HL-60 (cell line): ENCODE measurements at places on chromosomes 7 and 10.

DNA sequence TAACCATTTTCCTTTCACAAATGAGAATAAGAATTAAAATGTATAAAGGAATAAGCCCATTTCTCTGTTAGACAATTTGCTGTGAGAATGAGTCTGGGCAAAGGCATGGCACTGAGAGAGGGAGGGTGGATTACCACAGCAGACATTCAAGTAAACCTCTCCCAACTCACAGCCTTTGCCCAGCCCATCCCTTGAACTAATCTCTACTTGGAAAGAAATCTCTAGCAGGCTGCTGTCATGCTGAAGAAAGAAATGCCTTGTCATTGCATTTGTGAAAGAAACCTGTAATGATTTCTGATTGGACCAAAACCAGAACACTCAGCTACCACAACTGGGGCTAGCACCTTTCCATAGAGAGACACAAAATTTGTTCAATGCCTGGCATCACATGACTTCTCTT is 39.2 kb downstream of the CH25H start:
- DNase-seq, result no peak

DNA sequence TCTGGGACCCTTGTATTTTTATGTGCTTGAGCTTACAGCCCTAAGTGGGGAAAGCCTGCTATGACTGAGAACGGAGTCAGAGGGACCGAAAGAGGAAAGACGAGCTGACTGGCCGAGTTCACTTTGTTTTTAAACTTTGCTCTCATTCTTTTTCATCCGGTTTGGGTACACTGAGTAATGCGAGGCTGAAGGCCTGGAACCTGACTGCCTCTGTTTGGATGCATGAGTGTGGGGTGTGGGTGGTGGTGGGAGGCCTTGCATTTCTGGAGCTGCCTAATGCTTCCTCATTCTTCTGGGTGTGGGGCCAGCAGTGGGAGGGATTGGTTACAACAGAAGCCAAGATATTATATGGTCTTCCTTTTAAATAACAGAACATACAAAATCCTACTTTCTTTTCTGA is 155.5 kb downstream of the BUB3 start:
- peak; percentile 30 for DNase-seq

DNA sequence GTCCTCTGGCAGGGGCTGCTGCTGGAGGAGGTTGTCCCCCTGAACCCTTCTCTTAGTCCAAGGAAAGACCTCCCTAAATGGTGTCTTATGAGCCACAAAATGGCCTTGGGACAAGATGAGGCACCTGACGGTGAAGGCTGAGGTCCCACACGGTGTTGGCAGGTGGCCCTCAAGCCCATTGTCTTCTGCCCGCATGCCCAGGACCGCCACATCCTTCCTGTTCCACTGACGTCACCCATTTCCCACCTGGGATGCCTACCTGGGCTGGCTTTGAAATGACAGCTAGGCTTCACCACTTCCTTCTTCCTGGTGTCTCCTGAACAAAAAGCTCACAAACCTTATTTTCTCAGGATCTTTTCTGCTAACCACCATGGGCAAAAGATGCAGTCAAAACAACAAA is 2.1 kb upstream of the DMBT1 start:
- DNase-seq, result no peak

DNA sequence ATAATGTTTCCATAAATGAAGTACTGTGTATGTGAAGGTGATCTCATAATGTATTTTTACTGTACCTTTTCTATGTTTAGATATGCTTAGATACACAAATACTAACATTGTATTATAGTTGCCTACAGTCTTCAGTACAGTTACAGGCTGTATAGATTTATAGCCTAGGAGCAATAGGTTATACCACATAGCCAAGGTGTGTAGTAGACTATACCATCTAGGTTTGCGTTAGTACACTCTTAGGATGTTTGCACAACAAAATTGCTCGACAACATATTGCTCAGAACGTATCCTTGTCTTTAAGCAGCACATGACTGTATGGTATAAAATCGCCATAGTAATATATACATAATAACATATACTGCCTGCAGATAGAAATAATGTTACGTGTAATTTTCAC is 42.9 kb downstream of the WAC start:
- DNase-seq, result no peak

DNA sequence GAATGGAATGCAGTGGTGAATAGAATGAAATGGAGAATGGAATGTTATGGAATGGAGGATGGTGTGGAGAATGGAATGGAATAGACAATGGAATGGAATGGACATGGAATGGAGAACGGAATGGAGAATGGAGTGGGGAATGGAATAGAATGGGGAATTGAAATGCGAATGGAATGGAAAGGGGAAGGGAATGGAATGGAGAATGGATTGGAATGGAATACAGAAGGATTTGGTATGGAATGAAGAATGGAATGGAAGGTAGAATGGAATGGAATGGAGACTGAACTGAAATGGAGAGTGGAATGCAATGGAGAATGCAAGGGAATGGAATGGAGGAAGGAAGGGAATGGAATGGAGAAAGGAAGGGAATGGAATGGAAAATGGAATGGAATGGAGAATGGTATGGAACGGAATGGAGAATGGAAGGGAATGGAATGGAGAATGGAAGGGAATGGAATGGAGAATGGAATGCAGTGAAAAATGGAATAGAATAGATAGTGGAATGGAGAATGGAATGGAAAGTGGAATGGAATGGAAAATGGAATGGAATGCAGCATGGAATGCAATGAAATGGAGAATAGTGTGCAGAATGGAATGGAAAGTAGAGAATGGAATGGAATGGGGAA is 94.8 kb downstream of the NSUN6 start:
- DNase-seq, result no peak

- no peak for DNase-seq
Measured at GRCh38 chr7:132872034-132872433, 209.9 kb downstream of the CHCHD3 start.

GRCh38 chr7:112414855-112415490 is 35.3 kb upstream of the IFRD1 start:
- no peak for DNase-seq

- no peak for DNase-seq
Measured at GRCh38 chr7:151082141-151083070, 887 bp downstream of the TMUB1 start.

DNA sequence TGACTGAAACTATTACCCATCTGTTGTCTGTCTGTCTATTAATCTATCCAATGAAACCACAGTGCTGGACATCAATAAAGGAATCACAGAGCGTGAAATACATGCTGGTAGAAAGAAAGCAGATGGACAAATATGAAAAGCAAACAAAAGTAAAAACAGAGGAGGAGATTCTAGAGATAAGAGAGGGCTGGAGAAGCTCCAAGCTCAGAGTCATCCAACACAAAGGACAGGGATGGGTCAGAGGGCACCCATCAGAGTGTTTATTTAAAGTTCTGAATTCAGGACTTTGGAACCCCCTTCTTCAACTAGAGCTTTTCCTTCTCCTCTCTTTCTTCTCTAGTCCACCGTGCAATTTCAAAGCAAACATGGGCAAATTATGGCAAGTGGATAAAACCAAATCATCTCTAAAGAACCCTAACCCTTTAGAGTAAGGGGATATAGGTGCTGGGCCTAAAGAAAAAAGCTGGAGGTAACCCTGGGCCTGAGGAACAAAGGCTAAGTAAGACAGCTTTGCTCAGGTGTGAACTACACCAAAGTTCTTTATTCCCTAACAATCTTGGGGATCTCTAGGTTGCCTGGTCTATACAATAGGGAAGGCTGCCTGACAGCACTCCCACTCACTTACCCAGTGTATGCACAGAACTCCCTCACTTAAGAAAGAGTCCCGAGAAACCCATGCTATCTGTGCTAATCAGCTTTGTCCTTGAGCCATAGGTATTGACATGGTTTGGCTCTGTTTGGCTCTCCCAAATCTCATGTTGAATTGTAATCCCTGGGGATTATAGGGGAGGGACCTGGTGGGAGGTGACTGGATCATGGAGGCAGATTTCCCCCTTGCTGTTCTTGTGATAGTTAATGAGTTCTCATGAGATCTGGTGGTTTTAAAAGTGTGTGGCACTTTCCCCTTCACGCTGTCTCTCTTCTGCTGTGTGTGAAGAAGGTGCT is 97.0 kb downstream of the BAMBI start:
- no peak for DNase-seq

GRCh38 chr10:113908236-113908635 is 53.8 kb downstream of the NHLRC2 start:
- no peak for DNase-seq
